Stimulated activated naive CD8-positive, alpha-beta T cell treated with anti-CD3 and anti-CD28 coated beads, Interleukin-15, Interleukin-2, amounts not matched to agents 100 U/mL and 50 U/mL, for 24 hours (primary cell): ENCODE measurements at places on chromosomes 12 and 14.

DNA sequence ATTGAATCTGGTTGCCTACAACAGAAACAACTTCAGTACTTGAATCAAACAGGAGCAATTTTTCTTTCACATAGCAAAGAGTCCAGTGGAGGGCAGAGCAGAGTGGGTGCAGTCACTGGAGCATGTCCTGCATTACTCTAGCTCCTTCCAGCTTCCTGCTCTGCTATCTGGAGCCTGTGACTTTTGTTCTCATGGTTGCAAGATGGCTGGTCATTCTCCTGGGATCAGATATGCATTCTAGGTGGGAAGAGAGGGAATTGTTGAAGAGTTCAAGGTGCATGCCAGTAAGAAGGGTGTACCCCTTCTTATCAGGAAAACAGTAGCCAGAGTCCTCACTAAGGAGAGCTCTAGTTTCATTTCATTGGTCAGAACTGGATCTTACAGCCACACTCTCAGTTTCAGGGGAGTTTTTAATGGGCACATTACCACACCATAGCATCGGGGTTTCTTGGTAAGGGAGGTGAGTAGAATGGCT, 8.0 kb downstream of the IFT43 start:
- DNase-seq, result no peak

DNA sequence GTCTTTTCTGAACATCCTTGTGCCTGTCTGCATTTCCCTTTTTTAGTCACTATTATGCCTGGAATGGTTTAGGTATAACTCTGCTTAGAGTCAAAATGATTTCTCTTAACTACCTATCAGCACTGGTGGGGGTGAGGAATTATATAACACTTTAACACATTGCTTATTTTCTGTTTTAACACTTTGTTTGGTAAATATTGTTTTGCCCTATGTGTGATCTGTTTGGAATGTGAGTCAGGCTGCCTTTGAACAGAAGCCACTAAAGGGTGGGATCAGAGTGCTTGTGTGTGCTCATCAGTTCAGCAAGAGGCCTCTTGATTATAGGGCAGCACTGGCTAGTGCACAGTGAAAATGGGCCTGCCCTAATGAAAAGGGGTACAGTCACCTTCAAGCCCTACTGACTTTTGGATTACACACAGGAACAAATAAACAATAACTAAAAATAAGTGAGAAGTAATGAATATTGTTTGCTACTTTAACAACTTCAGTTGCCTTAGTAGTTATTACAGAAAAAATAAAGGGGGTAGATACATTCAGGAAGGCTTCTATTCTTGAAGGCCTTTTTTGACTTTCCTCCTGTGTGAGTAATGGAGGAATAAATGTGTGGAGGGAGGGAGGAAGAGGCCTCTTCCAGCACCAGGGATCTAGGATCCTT, 23.2 kb downstream of the NGDN start:
- no peak for DNase-seq

- DNase-seq, result no peak
Measured at GRCh38 chr12:130977046-130977742, 23.5 kb downstream of the ADGRD1 start.

DNA sequence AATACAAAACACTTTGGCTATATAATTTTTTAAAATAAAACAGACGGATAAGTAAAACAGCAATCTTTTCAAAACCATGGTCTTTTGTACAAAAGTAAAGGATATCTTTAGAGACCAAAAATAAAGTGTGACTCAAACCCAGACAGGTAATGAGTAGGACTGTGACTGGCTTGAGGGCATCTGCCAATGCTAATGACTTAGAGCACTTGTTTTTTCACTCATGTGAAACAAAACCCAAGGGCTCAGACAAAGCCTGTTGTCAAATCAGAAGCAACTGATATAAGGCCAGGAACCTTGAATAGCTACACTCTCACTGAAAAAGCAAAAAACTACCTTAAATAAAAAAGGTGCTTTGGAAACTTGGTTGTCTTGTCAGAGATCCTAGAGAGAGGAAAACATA, 357.4 kb downstream of the TMEM117 start:
- no peak for DNase-seq

DNA sequence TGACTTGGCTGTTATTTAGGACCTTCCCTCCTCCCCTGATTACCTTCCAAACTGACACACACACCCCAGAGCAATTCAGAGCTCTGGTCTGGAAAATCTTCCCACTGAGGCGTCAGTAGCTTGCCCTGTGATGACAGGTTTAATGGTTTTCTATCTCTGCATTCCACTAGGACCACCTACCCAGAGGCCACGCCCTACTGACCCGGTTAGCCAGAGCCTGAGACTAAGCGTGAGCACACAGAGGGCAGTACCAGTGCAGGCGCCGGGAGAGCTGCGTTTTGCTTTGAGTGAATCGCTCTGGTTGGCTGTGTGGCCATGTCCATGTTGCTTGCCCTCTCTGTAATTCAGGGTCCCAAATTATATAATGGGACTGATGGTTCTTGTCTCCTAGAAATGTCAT, 36.2 kb upstream of the ATP2A2 start:
- DNase-seq, result no peak

DNA sequence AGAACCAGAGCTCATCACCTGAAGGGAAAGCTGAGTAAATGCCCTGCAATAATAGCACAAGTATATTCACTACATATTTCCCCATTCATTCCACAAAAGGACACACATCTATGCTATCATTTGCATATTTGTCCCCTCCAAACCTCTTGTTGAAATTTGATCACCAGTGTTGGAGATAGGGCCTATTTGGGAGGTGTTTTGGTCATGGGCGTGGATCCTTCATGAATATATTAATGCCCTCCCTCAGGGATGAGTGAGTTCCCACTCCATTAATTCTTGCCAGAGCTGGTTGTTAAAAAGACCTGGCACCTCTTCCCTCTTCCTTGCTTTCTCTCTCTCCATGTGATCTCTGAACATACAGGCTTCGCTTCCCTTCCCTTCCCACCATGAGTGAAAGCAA, 18.6 kb upstream of the ZDHHC17 start:
- DNase-seq, result no peak

GRCh38 chr14:45757655-45758054, 504.7 kb upstream of the MIS18BP1 start:
- no peak for DNase-seq

DNA sequence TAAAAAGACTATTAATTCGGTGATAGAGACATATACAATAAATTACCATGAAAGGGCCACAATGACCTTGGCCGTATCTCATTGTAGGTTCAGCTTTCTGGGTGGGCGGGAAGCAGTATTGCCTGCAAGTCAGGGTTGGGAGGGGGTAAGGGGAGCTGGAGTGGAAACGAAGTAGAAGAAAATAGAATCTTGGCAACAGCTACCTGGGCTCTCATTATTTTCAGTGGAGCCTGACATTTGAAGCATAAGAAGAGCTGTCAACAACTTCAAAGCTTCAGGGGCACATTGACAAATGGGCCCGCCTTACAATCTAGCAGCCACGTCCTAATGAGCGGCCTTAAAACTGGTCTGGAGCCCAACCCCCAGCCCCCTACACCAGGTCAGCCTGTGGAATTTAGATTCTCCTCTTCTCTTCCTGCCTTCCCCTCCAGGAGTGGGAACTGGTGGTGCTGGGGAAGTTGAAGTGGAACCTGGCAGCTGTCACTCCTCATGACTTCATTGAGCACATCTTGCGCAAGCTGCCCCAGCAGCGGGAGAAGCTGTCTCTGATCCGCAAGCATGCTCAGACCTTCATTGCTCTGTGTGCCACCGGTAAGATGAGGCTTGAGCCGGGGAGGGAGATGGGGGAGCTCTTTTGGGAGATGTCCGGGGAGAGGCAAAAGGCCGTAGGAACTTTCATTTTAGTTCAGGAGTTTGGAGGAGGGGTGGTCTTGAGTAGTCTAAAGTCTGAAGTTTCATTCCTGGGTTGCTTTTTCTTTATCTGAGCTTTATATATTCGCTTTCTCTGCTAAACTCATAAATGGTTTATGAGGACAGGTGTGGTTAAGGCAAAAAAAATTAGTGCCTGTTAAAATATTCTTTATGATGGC, 5.0 kb downstream of the CCND2 start:
- DNase-seq, result no peak

GRCh38 chr12:116867523-116867922, 13.7 kb downstream of the HRK start:
- no peak for DNase-seq
